Endodermal cell (in vitro differentiated cells): ENCODE measurements at places on chromosomes 16 and 17. TPM values are rescaled to one million over a fixed set of nuclear protein-coding genes. Genes with fewer than 3 reads are reported as not detected.

DNA sequence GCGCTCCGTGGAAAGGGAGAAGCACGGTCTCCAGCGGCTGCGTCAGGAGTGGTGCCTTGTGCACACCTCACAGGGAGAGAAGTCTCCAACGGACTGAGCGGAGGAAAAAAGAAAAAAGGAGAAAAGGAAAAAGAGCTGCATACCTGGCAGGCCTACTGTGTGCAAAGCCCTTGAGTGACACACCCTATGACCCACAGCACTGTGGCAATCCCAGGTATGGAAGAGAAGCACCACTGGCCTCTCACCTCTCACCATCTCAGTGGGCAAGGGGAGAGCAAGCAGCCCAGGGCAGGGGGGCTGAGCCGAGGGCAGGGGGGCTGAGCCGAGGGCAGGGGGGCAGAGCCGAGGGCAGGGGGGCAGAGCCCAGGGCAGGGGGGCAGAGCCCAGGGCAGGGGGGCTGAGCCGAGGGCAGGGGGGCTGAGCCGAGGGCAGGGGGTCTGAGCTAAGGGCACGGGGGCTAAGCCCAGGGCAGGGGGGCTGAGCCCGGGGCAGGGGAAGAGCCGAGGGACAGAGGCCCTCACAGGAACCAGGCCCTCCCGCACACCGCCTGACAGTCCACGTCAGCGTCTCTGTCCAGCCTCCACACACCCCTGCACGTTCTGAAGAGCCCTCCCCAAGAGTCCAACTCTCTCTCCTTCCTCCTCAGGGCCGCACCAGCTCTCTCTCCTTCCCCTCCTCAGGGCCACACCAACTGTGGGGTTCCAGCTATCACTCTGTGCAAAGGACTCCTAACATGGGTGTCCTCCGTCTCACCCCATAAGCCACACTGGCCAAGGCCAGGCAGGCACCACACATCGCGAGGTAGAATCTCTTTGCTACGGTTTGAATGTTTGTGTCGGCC is 105.8 kb downstream of the ZNF778 start:
- no peak for DNase-seq

DNA sequence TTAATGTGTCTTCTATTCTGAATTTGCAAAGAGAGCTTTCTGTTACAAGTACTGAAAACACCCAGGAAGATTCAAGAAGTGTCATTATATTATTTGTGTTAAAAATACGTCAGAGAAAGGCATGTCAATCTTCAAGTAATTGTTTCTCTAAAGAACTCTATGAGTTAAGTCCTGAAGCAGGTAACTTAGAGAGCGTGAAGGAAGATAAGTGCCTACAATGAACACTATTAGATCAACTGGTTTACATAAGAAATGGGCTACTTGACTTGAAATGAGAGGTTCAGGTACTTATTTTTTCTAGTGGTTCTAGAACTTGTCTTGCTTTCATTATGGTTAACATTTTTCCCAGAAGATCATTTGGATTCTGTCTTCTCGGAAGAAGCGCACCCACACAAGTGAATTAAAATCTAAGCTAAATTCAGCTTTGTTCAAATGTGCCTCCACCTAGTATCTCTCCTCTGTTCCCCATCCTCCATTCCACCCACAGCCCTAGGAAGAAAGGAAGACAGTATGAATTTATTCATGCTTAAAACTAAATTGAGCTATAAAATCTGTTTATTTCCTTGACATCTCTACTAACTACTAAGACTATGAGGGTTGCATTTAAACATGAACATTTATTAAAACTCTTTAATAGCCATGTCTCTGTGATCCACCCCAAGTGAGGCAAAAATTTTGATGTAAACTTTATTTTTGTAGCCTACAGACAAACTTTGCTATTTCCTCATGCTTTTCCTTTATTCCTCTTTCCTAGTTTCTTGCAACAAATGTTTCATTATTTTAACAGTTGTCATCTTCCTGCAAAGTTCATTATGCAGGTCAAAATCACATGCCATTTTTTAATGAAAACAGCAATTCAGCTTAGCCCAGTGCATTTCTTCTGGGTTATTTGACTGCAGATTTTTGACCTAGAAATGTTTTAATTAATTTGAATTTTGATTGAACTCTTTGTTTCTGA is 206.8 kb downstream of the KCNJ2 start:
- DNase-seq = no peak

- peak; percentile 77 for DNase-seq
Measured at GRCh38 chr17:74055508-74056160, 147.8 kb upstream of the RPL38 start.

GRCh38 chr17:68612923-68613292 is 11.7 kb upstream of the FAM20A start:
- no peak for DNase-seq

GRIN2A gene
- total RNA-seq = 0.86 and 1.2 TPM in 2 replicates
